Activated CD4-positive, alpha-beta T cell treated with anti-CD3 and anti-CD28 coated beads for 24 hours (primary cell): ENCODE measurements at places on chromosomes 16 and 17.

DNA sequence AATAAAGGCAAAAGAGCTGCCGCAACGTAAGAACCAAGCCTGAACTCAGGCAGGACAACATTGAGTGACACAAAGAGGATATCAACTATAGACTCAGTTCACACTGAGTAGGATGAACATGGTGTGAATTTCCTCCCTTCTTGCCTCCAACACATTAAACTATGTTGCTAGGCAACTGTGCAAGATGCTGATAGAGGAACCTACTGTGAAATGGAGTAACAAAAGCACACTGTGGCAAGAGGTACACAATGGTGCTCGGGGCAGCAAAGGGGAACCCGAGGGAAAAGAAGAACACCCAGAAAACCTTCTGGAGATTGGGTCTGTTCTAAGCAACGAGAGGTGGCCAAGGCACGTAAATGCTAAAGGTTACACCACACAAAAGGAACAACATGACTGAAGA, 34.1 kb downstream of the GRB2 start:
- no peak for DNase-seq

DNA sequence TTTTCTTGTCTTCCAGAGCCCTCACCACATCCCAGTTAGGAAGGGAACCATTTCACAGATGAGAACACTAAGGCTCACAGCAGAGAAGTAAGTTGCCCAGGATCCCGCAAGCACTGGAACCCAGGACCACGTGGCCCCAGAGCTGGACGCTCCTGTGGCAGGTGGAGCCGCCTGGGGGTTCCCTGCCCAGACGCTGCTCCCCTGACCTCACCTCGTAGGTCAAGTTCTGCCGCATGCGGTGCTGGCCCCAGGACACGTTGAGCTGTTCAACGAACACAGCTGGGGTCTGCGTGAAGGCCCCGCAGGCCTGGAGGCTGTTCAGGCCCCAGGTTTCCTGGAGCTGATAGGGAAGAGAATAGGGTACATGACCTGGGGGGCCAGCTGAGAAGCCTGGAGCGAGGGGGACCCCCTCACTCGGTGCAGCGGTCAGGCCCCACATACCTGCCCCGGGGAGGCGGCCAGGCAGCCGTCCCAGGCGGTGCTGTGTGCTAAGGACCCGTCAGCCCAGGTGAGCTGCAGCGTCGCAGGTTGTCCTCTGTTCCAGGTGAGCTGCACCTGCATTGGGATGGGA, 54.1 kb downstream of the RMI2 start:
- DNase-seq: no peak

DNA sequence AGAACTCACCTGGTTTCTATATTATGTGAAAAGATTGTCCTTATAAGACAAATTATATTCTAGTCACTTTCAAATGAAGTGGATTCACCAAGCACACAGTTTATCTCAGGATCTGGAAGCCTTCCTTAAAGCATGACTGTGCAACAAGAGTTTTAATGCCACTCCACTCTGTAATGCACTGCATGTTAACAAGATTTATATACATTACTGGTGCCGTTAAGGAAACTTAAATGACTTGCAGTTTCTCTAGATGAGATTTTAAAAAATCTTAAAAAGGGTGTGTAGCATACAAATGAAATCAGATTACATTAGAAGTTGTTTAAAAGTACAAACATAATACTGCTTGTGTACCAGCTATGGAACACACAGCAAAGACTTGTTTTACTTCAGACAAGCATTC, 150.8 kb downstream of the SNX11 start:
- DNase-seq: no peak

GRCh38 chr17:80802626-80803450, 188.8 kb upstream of the CHMP6 start:
- DNase-seq: no peak

GRCh38 chr17:77371888-77372443, 231.2 kb downstream of the SEC14L1 start:
- DNase-seq: no peak

GRCh38 chr17:58969156-58969555, 137.5 kb downstream of the TRIM37 start:
- DNase-seq: no peak

DNA sequence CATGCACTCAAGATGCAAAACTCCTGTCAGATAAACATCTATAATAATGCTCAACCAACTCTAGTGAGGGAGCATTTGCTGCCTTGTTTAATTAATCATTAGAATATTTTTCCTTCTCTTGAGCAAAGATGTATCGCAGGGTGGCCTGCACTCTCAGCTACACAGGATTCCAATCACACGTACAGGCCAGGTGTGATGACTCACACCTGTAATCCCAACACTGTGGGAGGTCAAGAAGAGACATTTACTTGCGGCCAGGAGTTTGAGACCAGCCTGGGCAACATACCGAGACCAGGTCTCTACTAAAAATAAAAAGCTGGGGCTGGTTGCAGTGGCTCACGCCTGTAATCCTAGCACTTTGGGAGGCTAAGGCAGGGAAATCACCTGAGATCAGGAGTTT, 49.1 kb downstream of the ARHGAP17 start:
- no peak for DNase-seq

- DNase-seq: no peak
These were observed 793 bp upstream of the IRX3 start for GRCh38 chr16:54287131-54288029.

DNA sequence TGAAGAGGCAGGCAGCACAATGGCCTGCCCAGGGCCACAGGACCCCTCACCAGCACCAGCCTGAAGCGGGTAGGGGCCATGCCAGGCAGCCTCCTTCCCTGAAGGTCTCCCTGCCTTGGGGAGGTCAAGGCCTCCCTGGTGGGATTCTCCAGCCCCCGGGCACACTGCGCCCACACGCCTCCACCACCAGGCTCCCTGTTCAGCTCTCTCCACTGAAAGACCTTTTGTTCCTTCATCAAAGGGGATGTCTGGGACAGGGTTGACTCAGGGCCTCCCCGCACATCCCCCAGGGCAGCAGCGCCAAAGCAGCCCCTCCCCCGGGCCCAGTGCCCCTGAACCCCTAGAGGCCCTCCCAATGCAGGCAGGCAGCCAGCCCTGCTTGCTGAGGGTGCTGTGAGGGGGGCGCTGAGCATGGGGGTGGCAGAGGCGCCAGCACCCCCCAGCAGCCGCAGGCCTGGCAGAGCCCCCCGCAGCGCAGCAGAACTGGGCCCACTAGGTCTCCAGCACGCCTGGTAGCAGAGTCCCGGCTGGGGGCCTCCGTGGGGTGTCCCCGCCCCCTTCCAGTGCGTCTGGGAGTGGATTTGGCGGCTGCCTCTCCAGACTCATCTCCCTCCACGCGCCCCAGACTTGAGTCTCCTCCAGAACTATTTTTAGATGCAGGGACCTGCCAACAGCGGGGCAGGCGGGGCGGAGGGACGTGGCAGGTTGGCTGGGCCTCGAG, 13.1 kb downstream of the BCAR1 start:
- DNase-seq: no peak
